ENCODE measurements at places on chromosomes 2 and 18.

- no peak for DNase-seq
Observed at GRCh38 chr18:78271790-78272189, 707.8 kb upstream of the SALL3 start.

GRCh38 chr18:58983260-58984155, 118.8 kb downstream of the ZNF532 start:
- no peak for DNase-seq

DNA sequence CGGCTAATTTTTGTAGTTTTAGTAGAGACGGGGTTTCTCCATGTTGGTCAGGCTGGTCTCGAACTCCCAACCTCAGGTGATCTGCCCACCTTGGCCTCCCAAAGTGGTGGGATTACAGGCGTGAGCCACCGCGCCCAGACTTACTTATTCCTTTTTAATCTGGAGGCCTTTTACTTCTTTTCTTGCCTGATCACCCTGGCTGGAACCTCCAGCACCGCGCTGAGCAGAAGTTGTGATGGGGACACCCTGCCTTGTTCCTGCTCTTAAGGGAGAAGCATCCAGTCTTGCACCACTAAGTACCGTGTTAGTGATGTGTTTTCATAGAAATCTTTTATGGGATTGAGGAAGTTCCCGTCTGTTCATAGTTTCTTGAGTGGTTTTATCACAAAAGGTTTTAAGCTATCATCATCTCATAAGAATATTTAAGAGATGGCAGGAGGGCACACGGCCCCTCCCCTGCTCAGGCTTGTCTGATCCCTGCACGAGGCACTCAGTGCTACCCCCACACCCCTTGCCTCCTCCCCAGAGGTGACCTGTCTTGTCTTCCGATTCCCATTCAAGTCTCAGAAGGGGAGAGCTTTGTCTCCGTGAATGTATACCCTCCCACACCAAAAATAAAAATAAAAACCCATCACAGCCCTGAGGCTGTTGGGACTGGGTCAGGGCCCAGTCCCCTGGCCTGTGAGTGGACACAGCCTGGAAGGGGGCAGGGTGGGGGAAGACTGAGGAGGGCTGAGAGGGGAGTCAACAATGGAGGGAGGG, 65.3 kb upstream of the SMAD7 start:
- no peak for DNase-seq

- DNase-seq, result no peak
Observed at GRCh38 chr2:202773301-202773973, 98.1 kb downstream of the ICA1L start.

DNA sequence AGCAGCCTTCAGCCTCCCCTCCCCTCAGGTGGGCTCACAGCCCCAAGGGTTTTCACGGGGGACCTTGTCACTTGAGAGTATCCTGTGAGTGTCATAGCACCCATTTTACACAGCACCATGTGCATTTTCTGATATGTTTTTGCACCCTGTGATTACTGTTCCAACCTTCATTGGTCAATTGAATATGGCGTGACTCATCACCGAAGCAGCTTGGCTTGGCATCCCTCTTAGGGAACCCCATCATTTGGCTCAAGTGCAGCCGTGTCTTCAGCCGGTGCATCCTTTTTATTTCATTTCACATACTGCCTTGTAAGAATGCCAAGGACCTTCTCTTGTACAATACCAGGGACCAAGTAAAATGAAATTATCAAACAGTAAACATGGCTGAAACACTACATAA, 57.6 kb downstream of the NPAS2 start:
- no peak for DNase-seq

DNA sequence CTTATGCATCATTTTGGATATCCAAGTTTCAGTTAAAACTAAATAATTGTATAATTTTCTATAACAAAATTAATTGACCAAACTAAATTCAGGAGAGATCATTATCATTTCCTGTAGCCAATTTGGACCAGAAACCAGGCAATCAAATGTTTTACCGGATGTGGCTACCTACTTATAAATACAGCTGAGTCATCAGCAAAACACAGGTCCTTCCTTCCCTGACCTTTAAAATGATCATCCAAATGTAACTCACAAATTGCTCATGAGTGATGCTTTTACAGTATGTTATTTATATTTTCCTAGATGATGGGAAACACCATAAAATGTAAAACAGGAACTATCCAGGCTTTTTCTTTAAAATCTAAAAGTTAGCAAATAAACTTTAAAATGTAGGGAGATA, 133.7 kb downstream of the CBLN2 start:
- no peak for DNase-seq

DNA sequence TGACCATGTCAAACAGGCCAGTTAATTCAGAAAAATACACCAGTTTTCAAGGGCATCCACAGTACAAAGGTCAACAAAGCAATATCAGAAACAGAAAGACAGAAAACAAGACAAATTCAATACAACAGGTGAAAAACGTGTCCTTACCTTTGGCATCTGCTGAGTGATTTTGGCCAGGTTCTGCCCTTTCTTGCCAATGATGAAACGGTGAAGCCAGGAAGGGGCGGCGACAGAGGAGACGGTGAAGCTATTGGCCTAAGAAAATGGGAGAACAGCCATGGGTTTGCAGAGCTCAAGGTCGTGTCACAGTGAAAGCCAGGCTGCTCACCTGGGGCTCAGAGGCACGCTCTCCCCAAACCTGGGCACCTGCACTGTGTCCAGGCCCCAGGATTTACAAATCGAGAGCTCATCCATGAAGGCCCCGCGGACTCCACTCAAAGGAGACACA, 60.5 kb downstream of the HDLBP start:
- DNase-seq, result no peak

- no peak for DNase-seq
Observed at GRCh38 chr2:2826621-2827020, 495.5 kb upstream of the MYT1L start.

GRCh38 chr2:61750624-61751023, 103.2 kb downstream of the FAM161A start:
- DNase-seq, result no peak

DNA sequence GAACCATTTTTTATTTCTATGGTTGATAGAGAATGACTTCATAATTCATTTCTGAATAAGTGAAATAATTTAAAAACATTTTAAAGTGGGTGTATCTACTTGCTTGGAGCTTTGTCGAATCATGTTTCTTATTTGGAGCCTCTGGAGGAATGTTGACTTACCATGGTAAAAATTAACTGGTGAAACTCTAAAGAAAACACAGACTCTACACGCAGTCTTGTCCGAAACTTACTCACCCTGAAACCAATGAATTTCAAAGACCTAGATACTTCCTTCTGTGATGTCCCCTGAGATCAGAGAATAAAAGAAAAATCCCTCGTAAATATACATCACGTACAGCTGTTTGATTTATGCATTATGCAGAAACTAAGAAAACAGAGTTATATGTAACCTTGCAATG, 665.2 kb upstream of the NRXN1 start:
- no peak for DNase-seq

DNA sequence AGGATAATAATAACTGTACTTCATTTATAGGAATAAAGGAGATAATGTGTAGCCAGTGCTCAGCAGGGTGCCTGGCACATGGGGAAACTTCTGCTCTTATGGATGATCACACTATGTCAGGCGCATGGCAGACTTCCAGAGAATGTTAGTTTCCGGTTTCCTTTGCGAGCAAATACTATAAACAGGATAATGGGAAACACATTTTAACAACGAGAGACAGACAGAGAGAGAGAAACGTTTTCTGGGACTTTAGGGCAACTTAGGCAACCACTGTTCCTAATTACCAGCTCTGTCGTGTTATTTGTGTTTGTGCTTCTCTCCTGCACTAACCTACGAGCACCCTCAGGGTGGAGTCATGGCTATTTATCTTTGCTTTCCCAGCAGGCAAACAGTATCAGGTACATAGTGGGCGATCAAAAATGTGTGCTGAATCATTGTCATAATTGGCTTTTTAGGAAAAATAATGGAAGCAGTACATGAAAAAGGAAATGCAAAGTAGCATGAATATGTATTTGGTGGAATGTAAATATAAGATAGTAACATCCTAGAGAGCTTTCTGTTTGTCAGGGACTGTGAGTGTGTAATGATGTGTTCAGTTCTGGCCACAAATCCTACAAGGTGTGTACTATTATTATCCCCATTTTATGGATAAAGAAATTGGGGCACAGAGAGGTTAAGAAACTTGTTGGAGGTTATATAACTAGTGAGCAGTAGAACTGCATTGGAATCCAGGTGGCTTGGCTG, 36.8 kb upstream of the IGFBP2 start:
- no peak for DNase-seq

DNA sequence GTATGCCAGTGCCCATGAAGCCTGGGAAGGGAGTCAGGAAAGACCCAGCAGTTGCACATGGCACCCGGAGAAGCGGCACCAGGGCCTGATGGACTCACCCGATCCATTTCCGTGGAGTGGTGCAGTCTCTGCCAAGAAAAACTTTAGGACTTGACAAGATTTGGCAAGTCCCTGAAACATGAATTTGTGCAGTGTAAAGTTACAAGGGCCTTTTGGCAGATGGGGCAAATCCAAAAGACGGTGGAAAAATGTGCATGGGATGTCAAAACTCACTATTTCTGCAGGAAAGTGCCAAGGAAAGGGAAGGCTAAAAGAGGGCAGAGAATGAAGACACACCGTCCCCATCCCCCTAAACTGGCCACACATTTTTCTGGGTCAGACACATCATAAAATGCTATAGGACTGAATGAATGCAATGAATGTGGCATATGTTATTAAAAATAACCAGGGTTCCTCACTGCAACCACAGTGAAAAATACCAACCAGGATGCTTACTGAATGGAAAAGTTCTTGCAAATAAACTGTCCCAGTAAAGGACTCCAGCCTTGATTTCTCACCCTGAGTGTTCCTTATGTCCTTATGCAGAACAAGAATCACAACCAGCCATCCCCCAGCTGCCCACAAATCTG, 173.5 kb upstream of the SIX2 start:
- no peak for DNase-seq

GRCh38 chr18:34844732-34845459, 134.8 kb downstream of the DTNA start:
- DNase-seq, result no peak

GRCh38 chr2:100944617-100945432, 57.3 kb upstream of the RPL31 start:
- no peak for DNase-seq

GRCh38 chr2:98828793-98829371, 98.0 kb upstream of the MGAT4A start:
- no peak for DNase-seq

GRCh38 chr18:21191596-21192307, 50.3 kb upstream of the GREB1L start:
- DNase-seq, result no peak

Data from T-cell (primary cell).